Lung microvascular endothelial cell (primary cell): ENCODE measurements at places on chromosomes 4 and X. TPM values are rescaled to one million over a fixed set of nuclear protein-coding genes. Genes with fewer than 3 reads are reported as not detected.

YY2 gene
- total RNA-seq: 0.65 and 0.79 TPM in 2 replicates

DHX15 gene
- total RNA-seq: 89.1 and 105 TPM in 2 replicates

PTPN13 gene
- total RNA-seq: 0.20 and 0.22 TPM in 2 replicates

BEX4 gene
- total RNA-seq: 18.5 and 25.2 TPM in 2 replicates

GUCY1A1 gene
- 12.9 and 14.4 TPM in 2 replicates for total RNA-seq
